ENCODE measurements at places on chromosomes 5 and 9.

GRCh38 chr5:174177976-174178605, 132.6 kb downstream of the NSG2 start:
- no peak for DNase-seq

DNA sequence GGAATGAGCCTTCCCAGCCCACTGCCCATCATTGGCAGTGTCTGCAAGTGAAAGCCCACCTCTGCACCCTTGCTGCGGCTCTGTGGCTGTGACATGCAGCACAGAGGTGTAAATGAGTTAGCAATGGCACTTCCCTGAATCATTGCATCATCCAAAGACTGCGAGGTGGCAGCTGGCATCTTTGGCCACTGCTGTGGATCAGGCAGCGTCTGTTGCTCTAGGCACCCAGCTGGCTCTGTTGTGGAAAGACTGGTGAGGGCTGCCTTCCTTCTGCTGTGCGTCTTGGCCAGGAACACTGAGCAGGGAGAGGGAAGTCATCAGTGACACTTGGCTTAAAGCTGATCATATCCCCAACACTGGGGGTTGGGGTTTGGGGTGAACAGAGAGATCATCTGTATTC, 64.5 kb downstream of the MFAP3 start:
- DNase-seq, result no peak

DNA sequence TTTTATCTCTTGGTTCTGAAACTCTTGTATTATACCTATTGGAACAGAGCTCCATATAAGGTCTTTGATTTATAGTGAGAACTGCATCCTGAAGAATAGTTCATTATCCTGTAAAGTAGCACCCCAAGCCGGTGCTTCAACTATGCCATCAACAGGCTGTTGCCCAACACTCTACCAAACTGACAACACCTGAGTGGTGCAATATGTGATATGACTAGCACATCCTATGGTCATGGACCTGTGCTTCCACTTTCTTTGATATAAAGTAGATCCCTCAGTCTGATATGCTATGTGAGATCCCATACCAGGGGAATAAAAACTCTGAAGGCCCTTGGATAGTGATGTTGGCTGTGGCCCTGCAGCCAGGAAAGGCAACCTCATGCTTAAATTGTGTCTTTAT, 15.8 kb downstream of the CSF2 start:
- no peak for DNase-seq

DNA sequence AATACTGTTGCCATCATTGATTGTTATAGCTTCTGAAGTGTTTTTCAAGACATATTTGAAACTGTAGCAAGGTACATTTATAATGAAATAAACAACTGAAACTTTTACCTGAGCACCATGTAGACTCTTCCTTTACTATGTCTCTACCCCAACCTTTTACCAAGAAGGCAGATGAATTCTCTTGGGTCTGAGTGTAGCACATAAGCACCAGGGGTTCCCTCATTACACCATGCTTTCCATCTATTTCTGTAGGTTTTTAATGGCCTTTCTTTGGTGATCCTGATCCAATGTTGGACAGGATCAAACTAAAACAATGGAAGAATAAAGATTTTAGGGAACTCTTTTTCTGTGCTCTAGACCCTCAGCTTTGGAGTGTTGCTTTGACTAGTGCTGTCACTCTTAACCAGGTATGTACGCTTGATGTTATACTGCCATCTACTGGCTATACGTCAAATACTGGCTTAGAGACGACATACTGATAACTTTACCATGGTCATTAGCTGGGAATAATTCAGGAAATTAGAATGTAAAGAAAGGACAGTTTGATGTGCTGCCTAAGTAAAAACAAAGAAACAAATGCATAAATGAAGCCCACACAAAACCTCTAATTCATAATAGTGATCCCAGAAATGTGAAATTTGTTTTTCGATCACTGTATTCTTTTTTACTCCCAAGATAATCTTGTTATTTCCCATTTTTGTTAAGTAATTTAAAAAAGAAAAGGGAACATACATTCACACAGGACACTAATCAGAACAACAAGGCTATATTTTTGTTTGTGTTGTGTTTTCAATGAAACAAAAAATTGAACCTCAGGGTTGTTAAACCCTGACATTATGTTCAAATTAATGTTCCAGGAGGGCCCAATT, 30.7 kb downstream of the IFNW1 start:
- DNase-seq, result no peak

DNA sequence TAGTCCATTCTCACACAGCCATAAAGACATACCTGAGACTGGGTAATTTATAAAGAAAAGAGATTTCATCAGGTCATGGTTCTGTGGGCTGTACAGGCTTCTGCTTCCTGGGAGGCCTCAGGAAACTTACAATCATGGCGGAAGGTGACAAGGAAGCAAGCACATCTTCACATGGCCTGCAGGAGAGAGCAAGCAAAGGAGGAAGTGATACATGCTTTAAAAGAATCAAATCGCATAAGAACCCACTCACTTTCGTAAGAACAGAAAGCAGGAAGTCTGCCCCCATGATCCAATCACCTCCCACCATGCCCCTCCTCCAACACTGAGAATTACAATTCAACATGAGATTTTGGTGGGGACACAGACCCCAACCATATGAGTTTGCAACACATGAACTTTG, 5.1 kb upstream of the FBXO38 start:
- DNase-seq, result no peak

DNA sequence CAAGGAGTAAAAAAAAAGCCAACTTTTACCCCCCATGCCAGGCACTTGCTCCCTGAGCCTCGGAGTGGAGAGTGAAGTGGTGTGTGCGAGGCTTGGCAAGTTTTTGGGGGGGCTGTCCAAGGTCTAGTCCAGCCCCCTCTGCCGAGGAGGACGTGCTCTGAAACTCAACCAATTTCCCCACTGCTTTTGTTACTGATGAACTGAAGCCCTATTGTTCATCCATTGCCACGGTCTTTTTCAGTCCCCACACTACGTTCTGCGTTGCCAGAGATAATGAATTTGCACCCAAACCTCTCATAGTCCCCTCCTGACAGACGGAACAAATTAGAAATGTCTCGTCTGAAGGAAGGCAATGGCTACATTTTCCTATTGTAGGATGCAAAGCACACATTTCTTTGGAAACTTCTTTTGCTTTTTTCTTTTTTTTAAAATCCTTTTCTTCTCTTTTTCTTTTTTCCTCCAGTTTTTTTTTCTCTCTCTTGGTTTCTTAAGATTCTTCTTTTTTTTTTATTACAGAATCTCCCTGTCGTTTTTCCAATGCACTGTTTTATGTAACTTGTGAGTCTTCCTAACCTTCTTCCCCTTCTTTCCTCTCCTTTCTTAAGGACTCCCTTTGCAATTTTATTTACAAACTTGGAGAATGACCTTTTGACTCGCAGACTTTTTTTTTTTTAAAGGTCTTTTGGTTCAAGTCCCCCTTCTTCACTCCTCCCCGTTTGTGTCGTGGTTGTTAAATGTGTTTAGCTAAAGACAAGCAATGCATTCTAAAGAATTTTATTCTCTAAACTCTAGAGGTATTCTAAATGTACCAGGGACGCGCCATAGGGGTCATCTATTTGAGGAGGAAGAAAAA, 209.5 kb downstream of the MEF2C start:
- DNase-seq, result no peak

- DNase-seq, result no peak
Measured at GRCh38 chr5:34498572-34498971, 157.6 kb upstream of the RAI14 start.

- DNase-seq, result no peak
Measured at GRCh38 chr5:155807884-155808576, 518.9 kb upstream of the SGCD start.

DNA sequence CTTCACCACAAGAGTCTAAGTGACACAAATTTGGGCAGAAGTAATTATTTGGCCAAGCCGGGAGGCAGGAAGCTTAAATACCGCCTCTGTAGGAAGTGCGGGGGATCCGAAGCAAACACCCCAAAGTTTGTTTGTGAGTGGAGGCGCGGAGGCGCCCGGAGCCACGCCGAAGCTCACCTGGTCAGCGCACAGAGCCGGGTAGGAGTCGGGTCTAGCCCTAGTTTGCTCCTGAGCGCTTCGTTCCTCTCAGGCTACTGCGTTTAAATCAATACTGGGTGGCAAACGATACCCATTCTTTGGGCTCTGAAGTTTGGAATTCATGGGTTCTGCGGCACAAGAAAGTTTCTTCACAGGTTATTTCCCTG, 855 bp downstream of the MCC start:
- DNase-seq, result no peak

- DNase-seq, result no peak
Measured at GRCh38 chr5:158013939-158014338, 155.0 kb upstream of the CLINT1 start.
